ENCODE measurements at places on chromosomes 13 and 19.

- no peak for DNase-seq
Measured at GRCh38 chr19:33705860-33706259, 84.1 kb downstream of the CHST8 start.

GRCh38 chr19:45508861-45509691 lies 1.8 kb downstream of the VASP start:
- DNase-seq, result peak; percentile 71

DNA sequence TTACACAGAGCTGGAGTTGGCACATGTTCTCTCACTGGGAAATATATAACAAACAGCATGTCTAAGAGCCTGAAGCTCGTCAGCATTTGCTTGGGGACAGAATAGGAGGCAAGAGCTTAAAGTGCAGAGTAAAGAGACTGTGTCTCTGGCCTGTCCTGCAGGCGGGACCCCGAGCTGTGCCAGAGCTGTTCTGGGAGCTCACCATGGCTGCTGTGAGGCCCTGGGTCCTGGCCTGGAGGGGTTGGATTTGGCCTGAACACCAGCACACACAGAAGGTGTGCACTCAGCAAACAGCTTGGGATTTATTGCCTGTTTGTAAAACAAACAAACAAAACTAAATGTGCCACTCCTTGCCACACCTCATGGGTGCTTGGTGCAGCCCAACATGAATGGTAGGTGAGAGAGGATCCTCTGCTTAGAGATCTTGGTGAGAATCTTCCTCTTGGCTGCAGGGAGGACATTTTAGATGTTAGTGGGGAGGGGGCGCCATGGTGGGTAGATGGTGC lies 60.9 kb downstream of the ERICH6B start:
- no peak for DNase-seq

DNA sequence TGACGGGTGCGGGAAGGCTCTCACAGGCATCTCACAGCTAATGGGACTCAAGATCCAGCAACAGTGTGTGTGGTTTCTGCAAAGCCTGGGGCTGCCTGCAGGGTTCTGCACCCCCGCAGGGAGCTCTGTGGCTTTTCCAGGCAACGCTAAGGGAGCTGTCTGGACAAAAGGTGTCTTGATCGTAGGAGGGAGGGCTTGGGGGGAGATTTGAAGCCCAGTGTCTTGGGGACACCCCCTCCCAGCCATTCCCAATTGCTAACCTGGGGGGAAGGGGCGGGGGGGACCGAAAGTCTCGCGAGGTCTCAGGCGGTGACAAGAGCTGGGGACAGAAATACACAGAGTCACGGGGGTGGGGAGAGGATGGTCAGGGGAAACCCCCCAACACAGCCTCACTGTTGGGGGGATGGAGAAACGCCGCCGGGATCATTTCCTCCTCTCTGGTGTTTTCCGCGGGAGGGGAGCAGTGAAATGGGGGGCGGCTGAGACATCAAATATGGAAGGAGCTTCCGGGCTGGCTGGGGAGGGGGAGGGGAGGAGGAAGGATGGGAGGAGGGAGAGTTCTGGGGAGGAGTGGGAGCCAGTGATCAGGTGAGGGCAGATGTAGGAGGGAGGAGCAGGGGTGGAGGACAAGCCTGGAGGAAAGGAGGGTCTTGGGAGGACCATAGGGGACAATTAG lies 13.3 kb downstream of the KCNC3 start:
- no peak for DNase-seq

GRCh38 chr19:44430956-44431355 lies 17.3 kb downstream of the ZNF229 start:
- no peak for DNase-seq

DNA sequence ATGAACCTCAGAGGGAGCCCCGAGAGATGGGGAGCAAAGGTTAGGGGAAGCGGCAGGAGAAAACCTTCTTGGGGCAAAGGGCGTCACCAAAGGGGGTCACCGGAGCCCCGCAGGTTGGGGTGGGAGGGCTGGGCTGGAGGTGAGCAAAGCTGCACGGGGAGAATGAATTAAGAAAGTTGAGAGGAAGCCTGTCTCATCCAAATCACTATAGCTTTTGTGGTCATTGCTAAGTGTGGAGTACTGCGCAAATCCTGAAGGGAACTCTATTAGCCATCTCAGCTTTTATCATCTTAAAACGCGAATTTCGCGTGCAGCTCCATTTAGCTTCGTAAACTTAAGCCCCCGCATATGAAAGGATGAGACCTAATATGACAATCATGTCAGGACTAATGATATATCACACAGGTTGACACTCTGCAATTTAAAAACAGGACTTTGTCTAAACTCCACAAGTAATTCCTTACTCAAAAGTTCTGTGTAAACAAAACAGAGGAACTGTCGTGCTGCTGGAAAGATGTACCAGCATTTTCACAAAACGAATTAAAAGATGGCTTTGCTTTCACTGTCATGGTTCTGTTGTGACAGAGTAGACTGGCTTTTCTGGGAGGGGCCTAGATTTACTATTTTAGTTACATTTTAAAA lies 631 bp downstream of the LACC1 start:
- DNase-seq, result no peak

- no peak for DNase-seq
Measured at GRCh38 chr13:95137096-95137495, 164.2 kb downstream of the ABCC4 start.

DNA sequence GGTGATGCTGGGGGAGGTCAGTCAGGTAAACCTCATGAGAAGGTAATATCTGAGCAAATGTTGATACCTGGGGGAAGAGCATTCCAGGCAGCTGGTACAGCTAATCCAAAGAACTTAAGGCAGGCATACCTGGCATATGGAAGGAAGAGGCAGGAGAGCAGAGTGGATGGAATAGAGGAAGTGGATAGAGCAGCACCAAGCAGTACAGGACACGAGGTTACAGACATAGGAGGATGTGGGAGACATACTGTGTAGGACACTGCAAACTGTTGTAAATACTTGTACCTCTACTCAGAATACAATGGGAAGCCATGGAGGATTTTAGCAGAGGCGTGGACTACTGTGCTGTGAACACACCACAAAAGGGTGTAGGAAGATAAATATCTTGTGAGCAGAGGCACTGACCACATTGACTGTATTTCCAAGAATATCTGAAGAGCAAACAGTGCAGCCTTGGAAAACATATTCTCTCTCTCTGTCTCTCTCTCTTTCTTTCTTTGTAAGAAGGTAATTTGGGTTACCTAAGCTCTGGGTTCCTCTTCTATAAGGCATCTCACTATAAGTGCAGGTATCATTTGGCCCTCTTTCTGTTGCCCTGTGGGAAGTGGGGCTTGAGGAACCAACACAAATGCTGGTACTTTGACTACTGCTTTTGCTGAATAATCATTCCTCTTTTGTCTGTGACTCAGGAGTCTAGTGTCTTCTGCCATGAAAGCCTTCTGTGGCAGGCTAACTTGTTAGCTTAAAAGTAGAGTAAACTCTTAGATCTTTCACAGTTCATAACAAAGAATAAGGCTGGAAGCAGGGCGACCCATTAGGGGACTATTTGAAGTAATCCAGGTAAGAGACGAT lies 238.0 kb downstream of the VWA8 start:
- DNase-seq, result no peak

- DNase-seq, result no peak
Measured at GRCh38 chr13:93338906-93339305, 112.3 kb downstream of the GPC6 start.

DNA sequence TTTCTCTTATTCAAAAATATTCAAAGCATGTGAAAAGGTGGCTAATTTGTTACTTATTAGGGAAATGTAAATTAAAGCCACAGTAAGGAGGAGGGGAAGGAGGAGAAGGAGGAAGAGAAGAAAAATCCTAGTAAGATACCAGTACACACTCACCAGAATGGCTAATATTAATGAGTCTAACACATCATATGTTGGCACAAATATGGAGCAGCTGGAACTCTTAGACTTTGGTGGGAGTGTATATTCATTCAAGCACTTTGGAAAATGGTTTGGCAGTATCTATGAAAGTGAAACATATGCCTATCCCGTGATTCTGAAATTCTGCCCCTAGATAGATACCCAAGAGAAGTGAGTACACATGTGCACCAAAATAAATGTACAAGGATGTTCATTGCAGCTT lies 38.1 kb upstream of the RGCC start:
- DNase-seq, result no peak

GRCh38 chr19:19214892-19215291 lies 3.1 kb downstream of the NCAN start:
- DNase-seq, result peak; percentile 62

DNA sequence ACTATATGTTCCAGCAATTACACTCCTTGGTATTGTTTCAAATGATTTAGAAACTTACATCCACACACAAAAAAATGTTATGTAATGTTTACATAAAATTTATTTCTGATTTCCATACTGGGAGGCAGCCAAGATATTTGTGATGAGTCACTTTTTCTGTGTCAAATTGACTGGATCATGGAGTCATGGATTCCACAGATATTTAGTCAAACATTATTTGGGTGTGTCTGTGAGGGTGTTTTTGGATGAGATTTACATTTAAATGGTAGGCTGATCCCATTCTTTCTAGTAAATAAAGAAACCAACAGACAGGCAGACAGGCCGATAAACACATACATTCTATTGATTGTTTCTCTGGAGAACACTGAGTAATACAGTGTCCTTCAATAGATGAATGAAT lies 562.8 kb downstream of the SLITRK6 start:
- no peak for DNase-seq

DNA sequence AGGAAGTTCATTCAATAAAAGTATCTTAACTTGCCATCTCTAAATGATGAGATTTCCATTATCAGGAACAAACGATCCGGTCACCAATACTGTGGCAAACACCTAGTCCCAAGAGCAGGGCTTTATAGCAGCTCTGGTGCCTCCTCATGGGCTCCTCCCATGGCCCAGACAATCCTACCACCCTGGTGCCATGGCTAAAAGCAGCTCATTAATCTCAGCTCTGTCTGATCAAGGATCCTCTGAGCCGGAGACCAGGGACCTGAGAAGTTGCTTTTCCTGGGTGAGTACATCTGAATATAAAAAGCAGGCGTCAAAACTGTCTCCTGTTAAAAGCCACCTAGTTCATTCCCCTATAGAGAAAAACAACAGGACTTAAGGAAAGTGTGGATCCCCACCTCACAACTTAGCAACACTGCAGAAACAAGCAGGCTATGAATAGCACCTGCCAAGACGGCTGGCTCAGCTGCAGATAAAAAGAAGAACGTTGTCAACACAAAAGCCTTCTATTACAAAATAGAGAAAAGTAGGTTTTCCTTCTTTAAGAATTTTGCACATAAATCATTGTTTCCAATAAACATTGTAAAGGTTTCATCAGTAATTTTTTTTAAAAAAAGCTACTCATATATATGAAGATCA lies 30.3 kb downstream of the TSHZ3 start:
- no peak for DNase-seq

- DNase-seq, result no peak
Measured at GRCh38 chr19:8589177-8589714, 12.0 kb upstream of the MYO1F start.

DNA sequence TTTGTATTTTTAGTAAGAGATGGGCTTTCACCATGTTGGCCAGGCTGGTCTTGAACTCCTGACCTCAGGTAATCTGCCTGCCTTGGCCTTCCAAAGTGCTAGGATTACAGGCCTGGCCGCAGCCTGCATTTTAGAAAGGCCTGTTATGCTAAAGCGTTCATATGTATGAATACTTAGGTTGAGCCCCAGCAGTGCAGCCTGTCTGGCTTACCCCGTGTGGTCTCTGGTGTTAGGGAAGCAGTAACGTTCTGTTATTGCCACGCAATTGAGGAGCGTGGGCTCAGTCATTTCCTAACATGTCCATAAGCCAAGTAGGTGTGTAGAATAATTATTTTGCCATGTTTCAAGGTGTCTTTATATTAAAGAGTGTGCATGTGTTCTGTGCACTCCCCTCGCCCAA lies 14.3 kb downstream of the HNRNPM start:
- DNase-seq, result no peak
